SW480 (cell line): ENCODE measurements at places on chromosomes 11 and 22.

GRCh38 chr22:23179381-23180299 is 669 bp upstream of the BCR start:
- DNase-seq, result no peak

- peak; percentile 52 for DNase-seq
These were observed 541.9 kb upstream of the CCDC90B start for GRCh38 chr11:83827940-83828554.

GRCh38 chr11:15106201-15106965 is 8.3 kb upstream of the INSC start:
- DNase-seq, result peak; percentile 54

- no peak for DNase-seq
These were observed 122.3 kb downstream of the GRIK4 start for GRCh38 chr11:120633616-120634393.
